ENCODE measurements at places on chromosomes 4 and X. TPM values are rescaled to one million over a fixed set of nuclear protein-coding genes. Genes with fewer than 3 reads are reported as not detected.
A peak's percentile ranks its signal among the peaks of the same experiment; 100 is the strongest.

KLHL15 gene
- total RNA-seq = 83.4 TPM

BRS3 gene
- total RNA-seq = 0.55 TPM

COQ2 gene
- total RNA-seq = 18.8 TPM

GAGE1 gene
- 14.5 TPM for total RNA-seq

AREG gene
- 14.2 TPM for total RNA-seq

XPNPEP2 gene
- total RNA-seq = 0.25 TPM

PRKG2 gene
- total RNA-seq = 1.7 TPM

DNA sequence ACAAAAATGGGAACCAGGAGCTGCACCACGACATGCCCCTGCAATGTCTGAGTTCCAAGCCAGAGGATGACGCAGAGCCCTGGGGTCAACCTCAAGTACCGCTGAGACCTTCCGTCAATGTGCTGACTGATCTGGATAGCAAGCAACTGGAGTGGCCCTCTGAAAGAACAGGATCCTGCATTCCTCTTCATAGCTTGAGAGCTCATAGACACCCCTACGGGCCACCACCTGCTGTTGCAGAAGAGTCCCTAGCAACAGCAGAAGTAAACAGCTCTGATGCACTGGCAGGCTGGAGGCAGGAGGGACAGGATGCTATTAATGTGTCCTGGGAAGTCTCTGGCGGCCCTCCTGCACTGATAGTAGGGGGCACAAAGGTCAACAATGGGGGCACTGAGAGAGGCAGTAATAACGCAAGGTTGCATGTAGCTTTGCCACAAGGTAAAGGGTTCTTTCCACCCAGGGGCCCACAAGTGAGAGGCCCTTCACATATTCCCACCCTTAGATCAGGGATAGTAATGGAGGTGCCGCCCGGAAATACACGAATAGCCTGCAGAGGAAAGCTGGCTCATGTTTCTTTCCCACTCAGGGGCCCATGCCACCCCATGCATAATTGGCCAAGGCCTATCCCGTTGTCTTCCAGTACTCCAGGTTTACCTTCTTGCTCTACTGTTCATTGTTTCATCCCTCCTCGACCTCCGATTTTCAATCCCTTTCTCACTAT is 1.3 kb downstream of the PRR32 start:
- no peak overlapping the region for H3K27ac ChIP-seq
- no peaks in the 10 kb centered on the region for H3K36me3 ChIP-seq
- no peak overlapping the region for H3K4me3 ChIP-seq
- H3K4me1 ChIP-seq = no peaks in the 10 kb centered on the region

DNA sequence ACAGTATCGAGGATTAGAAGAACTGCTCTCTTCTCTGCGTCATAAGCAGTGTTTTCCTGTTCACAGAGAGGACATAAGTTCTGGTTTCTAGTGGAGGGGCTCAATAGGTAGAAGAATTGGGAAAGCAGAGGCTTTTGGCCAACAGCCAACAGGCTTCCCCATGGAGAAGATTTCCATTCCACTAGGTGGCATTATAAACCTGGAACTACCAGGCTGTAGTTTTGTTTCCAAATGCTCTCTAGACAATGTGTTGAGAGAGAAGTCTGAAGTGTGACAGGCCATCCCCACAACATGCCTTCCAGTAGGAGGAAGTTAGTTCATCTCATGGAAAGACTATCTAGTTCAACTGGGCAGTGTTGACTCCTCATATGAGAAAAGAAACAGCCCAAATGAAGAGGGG is 63.8 kb upstream of the ANXA10 start:
- H3K4me1 ChIP-seq = no peaks in the 10 kb centered on the region
- no peak for DNase-seq

GRCh38 chr4:145935253-145936141 is 3.1 kb downstream of the ZNF827 start:
- peak overlapping the region; percentile 90 for H3K27ac ChIP-seq
- peaks cover 14% of the 10 kb centered on the region for H3K4me1 ChIP-seq
- H3K36me3 ChIP-seq = no peaks in the 10 kb centered on the region
- DNase-seq = peak; percentile 66
- no peaks in the 10 kb centered on the region for H3K27me3 ChIP-seq
- H3K4me3 ChIP-seq = peak overlapping the region; percentile 73

DNA sequence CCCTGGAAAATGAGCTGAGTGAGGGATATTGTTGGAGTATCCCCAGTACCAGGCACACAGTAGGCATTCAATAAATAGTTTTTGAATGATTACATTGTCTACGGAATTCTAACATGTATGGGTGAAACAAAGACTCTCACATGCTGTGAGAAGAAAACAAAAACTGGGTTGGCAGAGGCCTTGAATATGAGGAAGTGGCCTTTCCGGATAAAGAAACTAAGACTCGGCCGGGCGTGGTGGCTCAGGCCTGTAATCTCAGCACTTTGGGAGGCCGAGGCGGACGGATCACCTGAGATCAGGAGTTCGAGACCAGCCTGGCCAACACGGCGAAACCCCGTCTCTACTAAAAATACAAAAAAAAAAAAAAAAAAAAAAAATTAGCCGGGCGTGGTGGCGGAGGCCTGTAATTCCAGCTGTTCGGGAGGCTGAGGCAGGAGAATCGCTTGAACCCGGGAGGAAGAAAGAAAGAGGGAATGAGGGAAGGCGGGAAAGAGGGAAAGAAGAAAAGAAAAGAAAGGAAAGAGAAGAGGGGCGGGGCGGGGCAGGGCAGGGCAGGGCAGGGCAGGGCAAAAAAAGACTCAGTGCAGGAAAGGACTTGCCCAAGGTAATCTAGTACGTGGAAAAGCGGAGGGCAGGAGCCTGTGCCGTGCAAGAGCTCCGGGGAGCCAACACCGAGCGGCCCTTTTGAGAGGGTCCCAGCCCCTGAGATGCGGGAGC is 689 bp upstream of the TMA16 start:
- H3K27me3 ChIP-seq = no peaks in the 10 kb centered on the region
- peak overlapping the region; percentile 78 for H3K27ac ChIP-seq

DNA sequence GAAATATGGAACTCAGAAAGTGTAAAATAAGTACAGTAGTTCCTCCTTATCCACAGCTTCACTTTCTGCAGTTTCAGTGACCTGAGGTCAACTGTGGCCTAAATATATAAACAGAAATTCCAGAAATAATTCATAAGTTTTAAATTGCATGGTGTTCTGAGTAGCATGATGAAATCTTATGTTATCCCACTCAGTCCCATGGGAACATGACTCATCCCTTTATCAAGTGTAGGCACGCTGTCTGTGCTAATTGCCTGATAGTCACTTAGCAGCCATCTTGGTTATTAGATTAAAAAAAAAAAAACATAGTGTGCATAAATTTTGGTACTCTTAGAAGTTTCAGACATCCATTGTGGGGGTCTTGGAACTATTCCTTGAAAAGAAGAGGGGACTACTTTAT is 983.4 kb upstream of the ADGRL3 start:
- no peaks in the 10 kb centered on the region for H3K4me1 ChIP-seq
- no peak overlapping the region for H3K4me3 ChIP-seq
- no peaks in the 10 kb centered on the region for H3K36me3 ChIP-seq
- DNase-seq = no peak
- H3K27me3 ChIP-seq = no peaks in the 10 kb centered on the region

- peak overlapping the region; percentile 87 for H3K4me3 ChIP-seq
- peak; percentile 75 for DNase-seq
- no peaks in the 10 kb centered on the region for H3K27me3 ChIP-seq
Measured at GRCh38 chrX:119690921-119691716, 1.8 kb downstream of the SEPTIN6 start.

DNA sequence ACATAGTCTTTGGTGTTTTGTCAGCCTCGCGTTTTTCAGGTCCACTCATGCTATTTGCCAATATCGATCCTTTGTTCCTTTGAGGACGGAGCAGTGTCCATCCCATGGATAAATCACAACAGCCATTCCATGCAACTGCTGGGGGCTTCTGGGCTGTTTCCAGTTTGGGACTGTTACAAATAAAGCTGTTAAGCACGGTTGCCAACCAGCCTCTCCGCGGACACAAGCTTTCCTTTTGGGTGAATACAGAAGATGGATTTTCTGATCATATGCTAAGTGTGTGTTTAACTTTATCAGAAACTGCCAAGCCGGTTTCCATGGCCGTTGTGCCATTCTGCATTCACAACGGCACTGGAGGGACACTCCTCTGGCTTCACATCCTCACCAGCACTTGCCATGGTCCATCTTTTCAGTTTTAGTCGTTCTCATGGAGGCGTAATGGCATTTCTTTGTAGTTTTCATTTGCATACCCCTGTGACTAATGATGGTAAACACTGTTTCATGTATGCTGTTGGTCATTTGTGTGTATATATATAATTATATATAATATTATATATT is 67.8 kb downstream of the ABLIM2 start:
- DNase-seq = no peak
- H3K4me3 ChIP-seq = no peak overlapping the region
- no peak overlapping the region for H3K27ac ChIP-seq
- H3K36me3 ChIP-seq = no peaks in the 10 kb centered on the region

DNA sequence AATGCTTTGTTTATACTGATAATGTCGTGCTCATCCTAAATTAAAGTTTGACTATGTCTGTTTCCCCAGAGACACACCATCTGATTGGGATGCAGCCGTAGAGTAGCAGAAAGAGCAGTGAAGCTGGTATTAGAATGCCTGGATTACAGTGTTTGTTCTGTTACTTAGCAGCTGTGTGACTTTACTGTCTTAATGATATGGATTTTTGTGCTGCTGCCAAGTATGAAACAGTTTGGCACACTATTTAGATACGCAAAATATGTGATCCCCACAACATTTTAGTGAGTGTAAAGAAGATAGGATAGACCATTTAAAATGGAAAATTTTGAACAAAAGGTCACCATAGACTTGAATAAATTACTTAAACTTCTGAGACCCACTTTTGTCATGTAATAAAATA is 1.2 kb upstream of the CHIC1 start:
- DNase-seq = no peak
- no peaks in the 10 kb centered on the region for H3K4me1 ChIP-seq
- no peak overlapping the region for H3K27ac ChIP-seq
- H3K4me3 ChIP-seq = no peak overlapping the region
- no peaks in the 10 kb centered on the region for H3K36me3 ChIP-seq
- no peaks in the 10 kb centered on the region for H3K27me3 ChIP-seq

GRCh38 chr4:2860391-2861348 is 17.0 kb downstream of the ADD1 start:
- no peaks in the 10 kb centered on the region for H3K36me3 ChIP-seq
- DNase-seq = peak; percentile 52
- H3K4me1 ChIP-seq = peaks cover 70% of the 10 kb centered on the region

- DNase-seq = no peak
- no peaks in the 10 kb centered on the region for H3K4me1 ChIP-seq
- no peak within 1 kb of the TSS for H3K4me3 ChIP-seq
- no peaks in the 10 kb centered on the region for H3K27me3 ChIP-seq
- H3K27ac ChIP-seq = no peak within 1 kb of the TSS
- H3K36me3 ChIP-seq = no peaks in the 10 kb centered on the region
Measured at GRCh38 chr4:69214716-69215115, at the start of gene UGT2B11. TSS of gene UGT2B11 (minus strand) at chr4:69214748. CDS start at chr4:69214722, 26 bp downstream.

- no peaks in the 10 kb centered on the region for H3K36me3 ChIP-seq
- DNase-seq = peak; percentile 46
- no peaks in the 10 kb centered on the region for H3K27me3 ChIP-seq
- H3K27ac ChIP-seq = no peak within 1 kb of the TSS
Measured at GRCh38 chr4:82561786-82562563, at the start of gene TMEM150C. TSS of gene TMEM150C (minus strand) at chr4:82561988. CDS start at chr4:82504657, 57,331 bp downstream.
